Renal cortex interstitium (tissue), 15 donors: ENCODE measurements at places on chromosomes 5 and 9.

GRCh38 chr9:126486276-126486675 is 127.5 kb upstream of the LMX1B start:
- DNase-seq: no peak

GRCh38 chr5:76174101-76174500 is 90.9 kb downstream of the SV2C start:
- DNase-seq: no peak

DNA sequence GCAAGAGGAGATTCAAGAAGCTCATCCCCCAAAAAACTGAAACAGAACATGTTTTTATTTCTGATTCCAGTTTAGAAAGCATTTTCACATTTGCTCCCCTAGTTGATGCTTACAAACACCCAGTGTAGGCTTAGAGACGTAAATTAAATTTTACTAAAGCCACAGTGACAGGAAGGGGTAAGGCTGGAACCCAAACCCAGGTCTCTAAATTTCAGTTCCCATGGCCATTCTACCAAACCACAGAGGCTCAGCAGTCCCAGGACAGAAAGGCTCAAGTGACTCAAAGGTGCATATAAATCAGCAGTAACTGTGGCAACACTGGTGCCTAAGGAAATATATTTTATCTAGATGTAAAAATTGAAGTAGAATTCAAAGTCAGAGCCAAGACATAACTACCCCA is 128.7 kb downstream of the CEP120 start:
- no peak for DNase-seq

DNA sequence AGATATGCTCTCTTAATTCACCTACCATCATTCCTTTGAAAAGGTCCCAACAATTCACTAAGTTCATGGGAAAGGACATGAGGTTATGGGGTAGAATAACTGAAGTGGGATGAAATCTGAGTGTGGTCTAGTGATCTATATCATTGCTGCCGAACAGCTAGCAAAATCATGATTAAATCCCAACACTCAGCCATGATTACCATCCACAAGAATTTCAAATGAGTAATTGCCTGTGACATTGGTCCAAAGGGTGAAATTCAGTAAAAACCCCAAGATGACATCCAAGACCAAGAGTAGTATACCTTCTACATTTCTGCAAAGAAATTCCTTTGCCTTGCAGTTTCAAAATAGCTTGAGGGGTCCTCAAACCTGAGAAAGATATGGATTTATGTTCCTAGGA is 225.6 kb downstream of the SPOCK1 start:
- no peak for DNase-seq

DNA sequence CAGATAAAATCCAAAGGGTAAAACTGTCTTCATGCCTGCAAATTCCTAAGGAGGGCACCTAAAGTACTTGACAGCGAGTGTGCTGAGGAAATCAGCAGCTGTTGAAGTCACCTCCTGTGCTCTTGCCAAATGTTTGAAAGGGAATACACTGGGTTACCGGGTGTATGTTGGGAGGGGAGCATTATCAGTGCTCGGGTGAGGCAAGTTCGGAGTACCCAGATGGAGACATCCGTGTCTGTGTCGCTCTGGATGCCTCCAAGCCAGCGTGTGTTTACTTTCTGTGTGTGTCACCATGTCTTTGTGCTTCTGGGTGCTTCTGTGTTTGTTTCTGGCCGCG is 727 bp upstream of the ADRB2 start:
- no peak for DNase-seq

- no peak for DNase-seq
These were observed 498.1 kb upstream of the TNC start for GRCh38 chr9:115615821-115616665.

DNA sequence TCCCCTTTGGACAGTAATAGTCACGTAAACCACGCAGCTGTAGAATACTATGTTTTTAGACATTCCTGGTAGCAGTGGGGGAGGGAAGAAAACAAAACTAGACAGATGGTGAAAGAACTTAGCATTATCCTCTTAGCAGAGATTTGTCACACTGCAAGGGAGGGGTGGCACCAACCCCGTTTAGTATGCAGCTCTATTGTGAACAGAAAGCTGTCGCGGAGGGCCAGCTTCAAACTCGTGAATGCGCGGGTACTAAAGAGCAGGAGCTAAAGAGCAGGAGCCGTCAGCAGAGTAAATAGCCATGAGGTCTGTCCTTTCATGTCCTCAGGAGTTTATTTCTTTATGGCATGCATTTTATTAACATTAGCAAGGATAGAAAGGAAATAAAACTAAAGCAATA is 141.9 kb upstream of the SLC12A2 start:
- DNase-seq: no peak
